ENCODE measurements at places on chromosomes 6 and 20.

- no peaks in the 10 kb centered on the region for H3K4me1 ChIP-seq
- no peaks in the 10 kb centered on the region for H3K27me3 ChIP-seq
These were observed 173.4 kb upstream of the PLCB4 start for GRCh38 chr20:8895472-8895871.

DNA sequence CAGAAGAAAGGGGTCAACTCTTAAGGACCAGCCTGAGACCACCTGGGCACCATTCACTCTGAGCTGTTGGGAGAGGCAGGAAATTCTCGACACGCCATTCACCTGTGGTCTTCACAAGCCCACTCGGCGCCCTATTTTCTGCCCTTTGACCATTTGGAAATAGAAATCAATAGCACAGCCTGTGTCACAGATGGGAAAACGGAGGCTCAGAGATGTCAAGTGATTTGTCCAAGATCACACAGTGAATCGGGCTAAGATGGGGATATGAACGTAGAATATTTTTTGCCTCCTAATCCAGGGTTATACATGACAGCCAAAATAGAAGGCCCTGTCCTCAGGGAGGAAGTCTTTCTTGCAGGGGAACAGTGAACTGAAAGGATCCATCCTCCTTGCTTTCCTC lies 3.0 kb upstream of the APOBEC2 start:
- no peaks in the 10 kb centered on the region for H3K27me3 ChIP-seq
- H3K36me3 ChIP-seq: peaks cover 9% of the 10 kb centered on the region
- DNase-seq: no peak
- H3K4me1 ChIP-seq: peaks cover 83% of the 10 kb centered on the region

DNA sequence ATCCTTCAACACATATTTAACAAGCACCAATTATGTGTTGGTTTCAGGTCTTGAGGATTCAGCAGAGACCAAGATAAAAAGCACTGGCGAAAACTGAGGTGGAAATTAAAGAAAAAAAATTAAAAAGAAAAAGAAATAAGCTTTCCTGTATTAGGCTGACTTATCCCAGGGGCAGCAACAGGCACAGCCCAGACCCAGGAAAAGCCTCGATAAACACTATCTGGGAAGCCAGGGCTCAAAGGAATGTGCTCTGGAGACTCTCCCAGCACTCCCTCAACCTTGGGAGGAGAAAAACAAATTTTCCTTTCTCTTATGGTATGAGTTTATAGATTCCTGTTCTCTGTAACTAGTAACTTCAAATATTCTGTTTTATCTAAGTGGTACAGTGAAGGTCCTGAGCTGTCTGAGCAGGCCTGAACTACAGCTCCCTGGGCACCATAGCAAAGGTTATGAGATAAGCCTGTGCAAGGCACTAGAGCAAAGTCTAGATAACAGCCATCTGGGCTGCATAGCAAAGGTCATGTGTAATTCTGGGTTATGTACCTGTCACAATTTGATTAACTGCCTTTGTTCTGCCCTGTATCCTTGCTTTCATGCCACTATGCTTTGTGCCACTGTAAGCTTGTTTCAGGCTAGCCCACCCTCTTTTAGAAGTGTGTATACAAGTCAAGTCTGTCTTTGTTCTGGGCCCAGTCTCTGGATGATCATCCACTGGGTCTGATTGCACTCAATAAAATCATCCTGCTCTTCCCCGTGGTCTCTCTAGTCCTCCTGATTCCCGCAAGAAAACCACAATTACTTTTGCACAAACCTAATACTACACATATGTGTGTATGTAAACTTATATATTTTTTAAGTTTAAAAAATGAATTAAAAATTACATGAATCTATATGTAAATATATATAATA lies 54.0 kb downstream of the IL22RA2 start:
- H3K4me1 ChIP-seq: no peaks in the 10 kb centered on the region
- DNase-seq: no peak
- H3K27ac ChIP-seq: no peak overlapping the region
- no peaks in the 10 kb centered on the region for H3K27me3 ChIP-seq

- no peak overlapping the region for H3K27ac ChIP-seq
- H3K27me3 ChIP-seq: no peaks in the 10 kb centered on the region
- no peaks in the 10 kb centered on the region for H3K4me1 ChIP-seq
- no peak overlapping the region for H3K4me3 ChIP-seq
- no peak for DNase-seq
These were observed 57.2 kb downstream of the GFRA4 start for GRCh38 chr20:3606021-3606420.

DNA sequence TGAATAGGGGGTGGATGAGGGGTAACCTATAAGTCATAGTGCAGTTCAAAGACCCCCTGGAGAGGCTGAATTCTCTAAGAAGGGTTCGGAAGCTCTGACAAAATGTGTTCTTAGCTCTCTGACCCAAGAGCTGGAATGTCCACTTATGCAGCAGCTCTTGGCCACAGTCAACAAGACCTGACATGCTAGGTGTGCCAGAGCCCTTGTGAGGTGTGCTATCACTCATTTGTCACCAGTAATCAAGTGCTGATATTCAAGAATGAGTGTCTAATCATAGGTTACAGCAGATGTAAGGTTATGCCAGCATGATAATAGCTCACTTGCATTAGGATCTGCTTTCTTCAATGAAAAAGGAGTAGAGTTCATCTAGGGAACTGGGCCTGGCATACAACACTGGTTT lies 28.1 kb downstream of the TOMM6 start:
- no peak for DNase-seq
- H3K27ac ChIP-seq: no peak overlapping the region
- no peaks in the 10 kb centered on the region for H3K4me1 ChIP-seq
- H3K36me3 ChIP-seq: no peaks in the 10 kb centered on the region

GRCh38 chr20:17490501-17490900 lies 40.7 kb downstream of the BFSP1 start:
- H3K27me3 ChIP-seq: no peaks in the 10 kb centered on the region
- DNase-seq: no peak
- no peaks in the 10 kb centered on the region for H3K4me1 ChIP-seq
- no peak overlapping the region for H3K4me3 ChIP-seq

- DNase-seq: no peak
- no peaks in the 10 kb centered on the region for H3K4me1 ChIP-seq
- H3K36me3 ChIP-seq: no peaks in the 10 kb centered on the region
- H3K27ac ChIP-seq: no peak overlapping the region
- no peak overlapping the region for H3K4me3 ChIP-seq
These were observed 109.0 kb upstream of the SUPT3H start for GRCh38 chr6:45486736-45487135.

DNA sequence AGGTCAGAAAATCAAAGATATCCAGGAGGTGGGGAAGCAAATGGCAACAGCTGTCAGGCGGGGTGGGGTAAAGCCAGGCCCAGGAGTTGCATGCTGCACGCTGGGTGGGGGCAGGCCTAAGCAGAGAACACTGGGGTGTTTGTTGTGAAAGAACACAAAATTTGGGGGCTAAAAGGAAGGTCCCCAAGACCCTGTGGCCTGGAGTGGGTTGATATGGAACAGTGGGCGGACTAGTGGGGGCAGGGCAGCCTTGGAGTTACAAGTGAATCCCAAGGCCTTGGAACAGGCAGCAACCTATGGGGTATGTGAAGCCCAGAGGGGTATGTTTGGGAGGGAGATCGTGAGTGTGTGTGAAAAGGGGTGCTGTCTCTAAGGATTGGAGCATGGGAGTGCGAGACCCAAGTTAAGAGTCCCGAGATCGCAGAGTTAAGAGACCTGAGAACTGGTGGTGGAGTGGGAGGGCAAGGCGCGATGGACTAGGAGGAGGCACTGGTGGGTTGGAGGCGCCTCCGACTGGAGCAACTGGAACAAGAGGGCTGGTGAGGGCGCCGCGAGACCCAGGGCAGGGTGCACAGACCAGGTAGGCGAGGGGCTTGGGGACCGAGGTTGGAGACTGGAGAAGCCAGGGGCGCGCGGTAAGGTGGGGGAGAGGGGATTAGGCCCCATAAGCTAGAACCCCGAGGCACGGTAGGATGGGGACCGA lies 658 bp downstream of the CUL7 start:
- peak overlapping the region; percentile 85 for H3K4me3 ChIP-seq
- peak overlapping the region; percentile 97 for H3K27ac ChIP-seq
- peak; percentile 58 for DNase-seq
- peaks cover 74% of the 10 kb centered on the region for H3K36me3 ChIP-seq
- peaks cover 34% of the 10 kb centered on the region for H3K4me1 ChIP-seq

GRCh38 chr6:122787721-122788120 lies 1.3 kb upstream of the SMPDL3A start:
- no peak for DNase-seq
- no peak overlapping the region for H3K27ac ChIP-seq
- no peaks in the 10 kb centered on the region for H3K36me3 ChIP-seq
- H3K27me3 ChIP-seq: peaks cover 2% of the 10 kb centered on the region
